ENCODE measurements at places on chromosomes 16 and 17.
A peak's percentile ranks its signal among the peaks of the same experiment; 100 is the strongest.

- DNase-seq: peak; percentile 34
Observed at GRCh38 chr17:6509031-6509771, 47.2 kb downstream of the PITPNM3 start.

DNA sequence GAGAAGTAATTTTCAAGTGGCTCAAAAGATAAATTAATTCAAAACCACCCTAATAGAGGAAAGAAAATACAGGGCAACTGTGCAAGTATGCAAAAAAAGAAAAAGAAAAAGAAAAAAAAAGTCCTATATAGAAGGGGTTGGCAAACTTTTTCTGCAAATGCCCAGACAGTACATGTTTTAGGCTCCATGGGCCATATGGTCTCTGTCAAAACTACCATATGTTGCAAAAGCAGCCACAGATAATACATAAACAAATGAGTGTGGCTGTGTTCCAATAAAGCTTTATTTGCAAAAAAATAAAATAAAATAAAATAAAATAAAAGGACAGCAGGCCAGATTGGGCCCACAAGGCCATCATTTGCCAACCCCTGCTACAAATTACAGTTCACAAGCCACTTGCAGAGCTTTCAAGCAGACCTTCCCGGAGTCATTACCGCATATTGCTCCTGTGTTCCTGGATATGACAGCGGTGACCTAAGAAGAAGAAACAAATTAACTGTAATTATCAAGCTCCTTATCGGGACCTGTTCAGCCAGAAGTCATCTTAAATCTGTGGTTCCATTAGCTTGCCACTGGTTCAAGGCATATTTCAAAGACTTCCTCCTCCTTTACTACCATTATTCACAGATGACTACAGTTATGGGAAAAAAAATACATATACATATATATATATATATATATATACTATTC, 15.9 kb downstream of the ZC3H7A start:
- DNase-seq: no peak

- peak; percentile 42 for DNase-seq
Observed at GRCh38 chr17:55584055-55584685, 72.9 kb upstream of the SMIM36 start.

DNA sequence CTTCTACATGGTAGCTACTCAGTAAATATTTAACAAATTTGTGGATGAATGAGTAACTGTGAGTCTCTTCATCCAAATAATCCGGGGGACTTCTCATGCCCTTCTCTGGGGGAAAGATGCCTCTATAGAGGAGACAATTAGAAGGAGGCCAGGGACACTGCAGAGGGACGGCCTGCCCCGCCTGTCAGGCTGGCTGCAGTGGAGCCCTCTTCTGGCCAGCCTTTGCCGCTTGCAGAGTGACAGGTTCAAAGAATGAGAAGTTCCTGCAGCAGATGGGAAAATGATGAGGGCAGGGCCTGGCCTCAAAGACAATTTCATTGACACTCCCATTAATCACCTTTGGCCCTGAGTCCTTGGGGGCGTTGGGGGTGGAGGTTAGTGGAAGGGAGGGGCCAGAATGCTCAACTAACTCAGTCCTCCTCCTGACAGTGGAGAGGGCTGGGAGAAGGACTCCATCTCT, 339.0 kb downstream of the MAF start:
- DNase-seq: no peak

- no peak for DNase-seq
Observed at GRCh38 chr16:51095084-51095881, 55.8 kb downstream of the SALL1 start.

DNA sequence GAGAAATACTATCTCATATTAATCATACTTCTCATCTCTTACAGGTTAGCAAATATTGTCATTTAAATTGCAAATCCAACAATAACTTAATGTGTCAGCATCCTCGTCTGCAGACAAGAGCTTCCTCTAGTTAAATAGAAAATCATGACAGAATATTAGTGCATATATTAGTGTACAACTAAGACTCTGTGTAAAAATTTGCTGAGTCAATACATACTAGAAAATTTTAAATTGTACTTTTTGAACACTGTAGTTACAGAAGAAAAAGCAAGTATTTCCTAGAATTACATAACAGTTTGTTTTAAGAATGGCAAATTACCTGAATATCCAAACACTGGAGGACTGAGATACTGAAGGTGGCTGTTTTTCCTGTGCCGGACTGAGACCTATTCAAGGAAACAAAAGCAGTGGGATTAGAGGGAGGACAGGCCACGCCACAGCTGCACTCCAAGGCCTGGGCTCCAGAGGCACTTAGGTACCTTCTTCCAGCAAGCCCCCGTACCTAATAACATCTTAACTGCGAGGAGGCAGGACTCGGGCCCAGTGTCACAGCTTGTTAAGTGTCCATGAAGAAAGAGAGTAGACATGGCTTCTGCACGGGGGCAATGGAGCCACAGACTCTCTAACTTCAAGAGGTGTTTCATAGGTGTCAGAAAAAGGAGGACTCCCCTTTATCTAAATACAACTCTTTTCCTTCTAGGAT, 5.3 kb downstream of the EIF4A3 start:
- DNase-seq: no peak

DNA sequence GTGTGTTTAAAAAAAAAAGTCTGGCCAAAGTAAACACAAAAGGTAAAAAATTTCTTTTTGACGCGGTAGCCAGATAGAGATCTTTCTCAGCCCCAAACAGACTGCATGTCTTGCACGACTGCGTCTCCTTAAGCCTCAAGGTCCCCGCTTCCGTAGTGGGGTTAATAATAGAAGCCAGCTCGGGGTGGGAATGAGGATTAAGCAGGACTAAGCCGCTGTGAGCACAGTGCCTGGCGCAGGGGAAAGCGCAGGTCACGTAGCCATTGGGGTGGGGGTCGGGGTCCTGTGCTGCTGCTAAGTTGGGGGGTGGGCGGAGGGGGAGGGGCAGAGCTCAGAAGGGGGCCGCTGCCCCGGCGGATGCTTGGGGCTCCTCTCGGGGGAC, 521 bp downstream of the GGA2 start:
- peak; percentile 30 for DNase-seq

DNA sequence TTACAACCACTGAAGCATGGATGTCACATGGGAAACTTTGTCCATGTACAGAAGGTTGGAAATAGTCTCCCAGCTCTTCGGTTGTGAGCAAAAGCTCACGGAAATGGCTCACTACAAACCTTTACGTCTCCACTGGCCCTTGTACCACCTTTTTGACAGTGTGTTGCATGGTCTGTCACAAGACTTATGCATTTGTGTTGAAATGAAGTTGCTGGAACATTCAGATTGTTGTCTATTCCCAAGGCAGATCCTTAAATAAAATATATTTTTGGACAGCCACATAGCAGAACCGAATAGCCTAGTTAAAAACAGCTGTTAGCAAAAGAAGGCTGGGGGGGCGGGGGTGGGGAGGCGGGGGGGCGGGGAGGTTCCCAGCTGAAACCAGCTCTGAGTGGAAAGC, 39.2 kb downstream of the KNOP1 start:
- no peak for DNase-seq

DNA sequence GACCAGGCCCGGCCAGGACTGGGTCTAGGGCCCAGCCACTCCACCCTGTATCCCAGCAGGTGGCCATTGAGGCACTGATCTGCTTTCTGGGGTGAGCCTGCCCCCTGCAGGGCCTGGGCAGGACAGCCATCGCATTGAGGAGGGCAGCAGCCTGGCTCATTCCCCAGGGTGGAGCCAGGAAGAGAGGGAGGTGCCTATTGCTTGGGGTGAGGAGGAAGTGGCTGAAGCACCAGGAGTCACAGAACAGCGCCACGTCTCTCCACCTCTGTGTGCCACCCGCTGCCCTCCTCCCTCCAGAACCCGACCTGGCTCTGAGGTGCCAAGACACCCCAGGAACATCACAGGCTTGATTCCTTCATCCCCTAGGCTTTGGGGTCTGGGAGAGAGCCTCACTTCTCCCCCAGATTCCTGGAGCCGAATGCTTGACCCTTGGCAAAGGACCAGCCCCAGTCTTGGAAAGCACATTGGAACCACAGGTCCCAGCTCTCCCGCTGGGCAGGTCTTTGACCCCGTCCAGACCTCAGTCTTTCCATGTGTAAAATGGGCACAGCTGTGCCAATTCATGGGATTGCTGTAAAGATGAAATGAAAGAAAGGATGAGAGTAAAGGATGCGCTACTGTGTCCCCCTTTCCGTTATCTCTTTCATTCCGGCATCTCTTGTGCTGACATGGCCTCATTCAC, 7.2 kb upstream of the KRT36 start:
- DNase-seq: peak; percentile 83

GRCh38 chr16:51433599-51433998, 282.5 kb upstream of the SALL1 start:
- no peak for DNase-seq

DNA sequence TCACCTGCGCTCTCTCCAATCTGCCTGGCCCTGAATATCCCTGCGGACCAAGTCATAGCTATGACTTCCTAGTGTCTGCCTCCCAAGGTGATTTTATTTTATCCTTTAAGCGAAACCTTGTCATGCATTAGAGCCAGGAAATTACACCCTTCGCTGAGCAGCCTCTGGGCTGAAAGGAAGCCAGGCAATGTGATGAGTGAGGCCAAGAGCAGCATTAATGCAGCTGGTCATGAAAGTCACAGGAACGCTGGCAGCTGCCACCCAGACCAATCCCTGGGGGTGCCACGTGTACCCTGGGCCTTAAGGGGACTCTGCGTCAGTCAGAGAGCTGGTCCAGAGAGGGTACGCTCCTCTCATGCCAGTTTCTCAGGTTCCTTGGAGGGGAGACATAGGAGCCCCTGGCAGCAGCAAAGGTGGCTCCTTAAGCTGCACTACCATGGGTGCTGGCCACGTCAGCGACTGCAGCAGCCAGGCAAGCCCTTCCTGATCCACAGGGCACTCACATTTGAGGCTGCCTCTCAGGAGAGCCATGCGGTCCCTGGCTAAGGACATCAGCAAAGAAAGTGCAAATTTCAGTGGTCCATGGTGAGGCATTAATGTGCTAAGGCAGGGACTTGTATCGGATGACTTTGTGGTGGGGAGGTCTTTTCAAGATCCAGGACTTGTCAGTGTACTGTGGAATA, 42.7 kb upstream of the WSCD1 start:
- DNase-seq: no peak

DNA sequence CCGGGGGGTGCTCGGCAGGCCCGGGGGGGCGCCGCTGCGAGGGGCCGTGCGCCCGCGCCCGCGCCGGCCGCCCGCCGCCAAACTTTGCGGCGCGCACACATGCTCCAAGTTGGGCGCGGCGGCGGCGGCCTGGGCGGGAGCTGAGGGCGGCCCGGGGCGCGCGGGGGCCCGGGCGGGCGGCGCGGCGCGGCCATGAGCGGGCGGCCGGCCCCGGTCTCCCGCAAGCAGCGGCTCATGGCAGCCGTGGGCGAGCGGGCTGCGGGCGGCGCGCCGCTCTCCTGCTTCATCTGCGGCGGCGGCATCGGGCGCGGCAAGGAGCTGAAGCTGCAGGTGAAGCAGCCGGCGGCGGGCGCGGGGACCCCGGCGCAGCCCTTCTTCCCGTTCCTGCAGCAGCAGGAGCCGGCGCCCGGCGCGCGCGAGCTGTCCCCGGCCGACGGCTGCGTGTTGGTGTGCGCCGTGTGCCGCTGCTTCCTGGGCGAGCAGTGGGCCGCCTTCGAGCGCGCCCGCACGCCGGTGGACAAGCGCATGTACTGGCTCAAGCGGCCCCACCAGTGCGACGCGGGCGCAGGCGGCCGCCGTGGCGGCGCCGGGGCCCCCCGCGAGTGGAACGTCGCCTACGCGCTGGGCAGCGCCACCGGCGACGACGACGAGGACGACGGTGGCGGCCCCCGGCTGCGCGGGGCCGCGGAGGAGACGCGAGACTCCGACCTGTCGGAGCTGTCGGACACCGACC, 57.2 kb upstream of the CIBAR2 start:
- peak; percentile 29 for DNase-seq

- no peak for DNase-seq
Observed at GRCh38 chr17:40331743-40332641, 23.0 kb downstream of the RARA start.

DNA sequence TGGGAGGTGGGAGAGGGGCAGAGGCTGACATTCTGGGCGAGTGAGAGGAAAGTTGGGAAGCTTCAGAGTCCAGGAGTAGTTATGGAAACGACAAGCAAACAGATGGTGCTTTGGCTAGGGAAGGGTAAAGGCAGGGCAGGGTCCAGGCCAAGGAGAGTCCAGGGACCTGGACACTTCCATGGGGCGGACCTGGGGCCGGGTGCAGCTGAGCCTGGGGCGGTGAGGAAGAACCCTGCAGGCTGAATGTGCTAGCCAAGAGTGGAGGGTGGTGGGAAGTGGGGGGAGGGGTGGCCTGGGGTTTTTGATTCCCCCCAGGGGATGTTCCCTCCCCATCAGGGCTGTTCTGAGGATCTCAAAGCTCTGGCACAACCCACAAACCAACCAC, 2.6 kb downstream of the PPP1R9B start:
- DNase-seq: no peak

GRCh38 chr16:78684655-78685375, 585.4 kb downstream of the WWOX start:
- peak; percentile 62 for DNase-seq

GRCh38 chr16:4846503-4846900, 586 bp downstream of the GLYR1 start:
- DNase-seq: peak; percentile 22

DNA sequence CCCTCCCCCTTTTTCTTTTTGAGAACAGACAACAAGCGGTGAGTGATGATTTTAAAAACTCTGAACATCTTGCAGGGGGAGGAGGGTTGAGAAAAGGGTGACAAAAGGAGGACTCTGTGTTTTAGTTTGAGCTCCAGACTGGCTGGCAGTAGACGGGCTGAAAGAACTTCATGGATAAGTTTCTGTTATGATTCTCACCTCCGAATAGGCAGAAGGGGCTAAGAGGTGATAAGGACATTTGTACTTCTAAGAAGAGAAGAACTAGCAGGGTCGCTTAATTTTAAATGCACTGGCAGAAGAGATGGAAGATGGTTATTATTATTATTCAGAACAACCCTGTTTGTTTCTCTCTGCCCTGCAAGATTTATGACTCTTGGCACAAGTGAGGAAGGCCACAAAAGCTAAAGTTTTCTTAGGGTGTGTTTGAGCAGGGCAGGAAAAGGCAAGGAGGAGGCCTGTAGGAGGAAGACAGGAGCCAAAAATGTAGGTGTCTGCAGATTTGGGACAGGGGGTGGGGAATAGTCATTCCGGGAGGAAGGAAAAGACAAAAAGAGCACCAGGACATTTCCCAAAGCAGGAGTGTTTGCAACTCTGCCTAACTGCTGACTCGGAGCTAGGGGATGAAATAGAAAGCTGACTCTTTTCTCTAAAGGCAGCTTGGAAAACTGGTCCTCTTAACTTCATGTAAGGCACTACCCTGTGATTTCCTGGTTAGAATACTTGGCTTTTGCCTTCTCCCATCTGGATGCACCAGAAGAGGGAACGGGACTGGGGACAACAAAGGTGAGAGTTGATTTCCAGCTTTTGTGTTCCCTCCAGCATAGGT, 11.9 kb upstream of the HOXB2 start:
- DNase-seq: no peak

- no peak for DNase-seq
Observed at GRCh38 chr16:52872731-52873130, 180.0 kb downstream of the CHD9NB start.

- peak; percentile 17 for DNase-seq
Observed at GRCh38 chr16:997440-998051, 16.0 kb downstream of the SOX8 start.

- no peak for DNase-seq
Observed at GRCh38 chr17:2888326-2888725, 92.1 kb downstream of the RAP1GAP2 start.

Data from fibroblast of skin of right quadriceps (primary cell).